ENCODE measurements at places on chromosomes 5 and 9. TPM values are rescaled to one million over a fixed set of nuclear protein-coding genes. Genes with fewer than 3 reads are reported as not detected.

Gene GPR151
- not detected for total RNA-seq

DNA sequence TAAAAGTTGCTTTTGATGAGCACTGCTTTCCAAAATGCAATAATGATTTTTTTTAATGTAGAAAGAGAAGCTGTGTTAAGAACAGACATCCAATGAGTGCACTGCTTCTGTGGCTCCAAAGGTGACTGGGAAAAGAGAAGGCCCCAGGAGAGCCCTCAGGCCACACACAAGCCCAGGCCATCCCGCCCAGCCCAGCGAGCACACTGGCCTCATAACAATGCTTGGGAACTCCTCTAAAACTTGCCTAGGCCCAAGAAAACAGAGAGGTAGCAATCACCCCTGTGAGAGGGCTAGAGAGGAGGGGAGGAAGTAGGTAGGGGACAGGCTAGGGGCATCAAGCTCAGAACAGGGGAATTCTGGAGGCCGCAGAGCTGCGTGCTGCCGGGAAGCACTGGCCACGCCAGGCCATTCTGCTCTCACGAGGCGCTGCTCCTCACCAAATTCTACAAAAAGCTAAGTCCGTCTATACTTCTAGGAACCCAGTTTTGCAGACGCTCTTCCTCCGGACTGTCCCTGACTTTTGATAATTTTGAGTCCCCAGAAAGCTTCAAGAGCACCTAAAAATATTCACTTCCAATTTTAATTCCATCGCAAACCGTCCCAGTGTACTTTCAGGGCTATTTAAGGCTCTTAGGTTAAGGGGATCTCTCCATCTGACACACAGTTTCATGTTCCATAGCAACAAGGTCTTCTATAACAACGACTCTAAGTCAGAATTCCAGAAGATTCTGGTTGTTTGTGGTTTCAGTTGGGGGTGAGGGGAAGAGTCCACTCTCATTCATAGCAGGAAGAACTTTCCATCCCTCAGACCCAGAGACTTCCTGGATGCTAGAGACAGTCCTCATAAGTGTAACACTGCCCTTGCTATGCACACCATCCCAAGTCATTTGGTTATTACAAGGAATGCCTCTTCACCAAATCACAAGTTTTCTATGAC lies 51.0 kb downstream of the HABP4 start:
- no peak for DNase-seq

DNA sequence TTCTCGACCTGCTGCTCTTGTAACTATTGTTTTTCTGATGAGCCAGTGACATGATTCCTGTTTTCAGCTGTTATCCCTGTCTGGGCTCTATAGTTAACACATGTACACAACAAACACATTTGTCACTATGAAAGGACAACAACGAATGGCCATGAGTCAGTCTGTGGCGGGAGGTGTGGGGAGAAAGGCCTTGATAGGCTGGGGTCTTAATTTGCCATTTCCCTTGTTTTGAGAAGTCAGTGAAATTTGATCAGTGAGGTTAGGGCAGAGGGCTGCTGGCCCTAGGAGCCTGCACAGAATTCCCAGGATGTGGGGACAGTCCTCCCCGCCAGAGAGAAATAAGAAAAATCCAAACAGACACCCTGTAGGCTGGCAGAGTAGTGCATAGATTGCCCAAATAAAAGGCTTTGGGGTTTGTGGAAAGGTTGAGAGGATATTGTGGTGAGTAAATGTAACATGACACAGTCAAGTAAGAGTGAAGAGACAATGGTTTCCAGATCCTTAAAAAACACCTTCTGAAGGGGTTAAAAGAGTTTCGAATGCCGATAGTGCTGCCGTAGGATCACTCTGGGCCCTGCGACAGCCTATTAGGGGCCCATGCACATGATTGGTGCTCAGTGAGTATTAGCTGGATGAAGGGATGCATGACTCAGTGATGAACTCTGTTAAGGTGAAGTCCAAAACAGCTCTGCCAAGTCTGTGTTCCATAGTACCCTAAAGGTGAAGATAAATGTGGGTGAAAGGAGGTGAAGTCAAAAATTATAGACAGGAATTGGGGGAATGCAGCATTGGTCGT lies 110.9 kb upstream of the PRRC1 start:
- DNase-seq: no peak

DNA sequence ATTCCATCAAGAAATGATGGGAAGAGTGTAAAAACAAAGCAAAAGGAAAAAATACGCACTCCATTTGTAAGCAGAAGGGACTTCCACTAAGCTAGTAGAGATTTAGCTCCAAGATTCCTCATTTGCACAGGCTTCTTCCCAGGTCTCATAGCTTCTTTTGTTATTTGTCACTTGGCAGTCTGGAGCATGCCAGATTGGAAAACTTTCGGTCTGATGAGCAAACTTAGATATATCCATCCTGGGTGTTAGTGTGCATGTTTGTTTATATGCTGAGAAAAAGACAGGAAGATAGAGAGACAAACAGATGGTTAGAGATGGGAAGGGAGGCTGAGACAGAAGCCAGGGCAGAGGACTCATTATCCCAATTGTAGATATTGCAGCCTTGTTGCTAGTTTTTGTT lies 1644.5 kb upstream of the NUDT12 start:
- no peak for DNase-seq

DNA sequence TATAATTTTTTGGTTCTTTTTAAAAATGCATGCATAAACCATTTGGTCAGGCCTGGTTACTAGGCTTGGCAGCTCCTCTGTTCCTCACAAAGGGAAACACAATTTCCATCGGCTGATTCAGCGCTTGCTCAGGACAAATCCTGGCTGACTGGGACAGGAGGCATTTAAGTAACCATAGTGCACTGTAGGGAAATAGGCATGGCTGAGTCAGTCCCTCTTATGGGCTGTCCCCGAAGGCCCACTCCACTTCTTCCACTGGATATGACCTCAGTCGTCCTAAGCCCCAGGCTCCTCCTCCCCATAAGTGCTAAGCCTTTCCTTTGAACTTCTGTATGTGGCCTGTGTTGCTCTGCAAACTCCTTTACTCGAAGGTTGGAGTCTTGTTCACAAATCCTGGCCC lies 71.2 kb upstream of the GLIS3 start:
- DNase-seq: no peak

- DNase-seq: no peak
Observed at GRCh38 chr5:32098890-32099310, 75.2 kb downstream of the GOLPH3 start.

DNA sequence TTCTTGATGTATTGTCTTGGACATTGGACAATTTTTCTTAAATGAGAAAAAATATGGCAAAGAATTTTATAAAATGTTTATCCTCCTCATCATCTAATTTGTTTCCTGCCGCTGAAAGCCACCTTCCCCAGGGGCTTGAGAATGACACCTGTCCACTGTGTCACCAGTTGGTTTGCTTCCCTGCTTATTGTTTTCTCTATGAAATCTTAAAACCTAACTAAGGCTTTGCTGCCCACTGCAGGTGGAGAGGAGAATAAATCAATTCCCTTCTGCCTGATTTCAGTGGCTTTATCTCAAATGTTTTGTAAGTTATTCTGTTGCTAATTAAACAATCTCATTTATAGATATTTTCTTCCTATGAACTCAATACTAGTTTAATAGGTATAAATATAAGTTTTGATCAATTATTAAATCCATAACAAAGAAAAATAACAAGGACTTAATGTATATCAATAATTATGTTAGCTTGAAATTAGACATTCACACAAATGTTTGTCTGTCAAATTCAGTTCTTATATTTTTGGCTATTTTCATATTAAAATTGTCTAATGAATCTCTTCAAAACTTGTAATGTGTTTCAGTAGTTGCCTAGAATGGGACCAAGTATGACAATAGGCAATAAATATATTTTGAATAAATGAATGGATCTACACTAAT lies 822.5 kb downstream of the PTPRD start:
- peak; percentile 27 for DNase-seq

DNA sequence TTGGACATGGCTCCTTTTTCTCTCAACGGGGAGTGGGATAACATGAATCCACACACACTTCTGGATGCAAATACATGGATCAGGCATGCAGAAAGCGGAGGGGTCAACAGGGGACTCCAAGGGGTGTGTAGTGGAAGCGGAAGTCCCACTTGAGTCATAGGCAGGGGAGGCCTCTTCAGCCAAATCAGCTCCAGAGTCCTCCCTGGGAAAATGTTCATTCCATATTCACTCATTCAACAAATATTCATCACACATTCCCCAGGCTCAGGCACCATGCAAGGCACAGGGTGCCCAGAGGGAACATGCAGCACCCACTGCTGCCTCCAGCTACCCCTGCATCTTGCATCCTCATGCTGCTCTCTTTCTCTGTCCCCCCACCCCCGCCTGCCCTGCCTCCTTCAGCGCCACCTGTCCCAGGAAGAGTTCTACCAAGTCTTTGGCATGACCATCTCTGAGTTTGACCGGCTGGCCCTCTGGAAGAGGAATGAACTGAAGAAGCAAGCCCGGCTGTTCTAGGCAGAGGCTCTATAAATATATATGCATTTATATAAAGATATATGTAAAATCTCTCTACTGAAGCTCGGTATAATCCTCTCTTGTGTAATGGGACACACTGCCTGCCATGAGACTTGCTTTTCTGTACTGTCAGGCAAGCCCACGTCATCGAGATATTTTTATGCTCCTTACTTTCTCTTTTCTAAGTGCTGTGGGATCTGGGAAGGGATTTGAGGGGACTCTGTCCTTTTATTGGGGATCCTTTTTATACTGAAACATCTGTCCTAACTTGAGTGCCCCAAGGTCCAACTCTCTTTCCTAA lies 13.6 kb upstream of the AFAP1L1 start:
- no peak for DNase-seq

Measured in colonic mucosa (tissue), 4 donors.